ENCODE measurements at places on chromosomes 1 and 21.

- no peak for DNase-seq
Measured at GRCh38 chr1:52659851-52660596, 27.1 kb downstream of the SHISAL2A start.

- no peak for DNase-seq
Measured at GRCh38 chr1:150061632-150062101, 5.9 kb upstream of the VPS45 start.

- no peak for DNase-seq
Measured at GRCh38 chr1:228903434-228904071, 168.3 kb downstream of the RHOU start.

DNA sequence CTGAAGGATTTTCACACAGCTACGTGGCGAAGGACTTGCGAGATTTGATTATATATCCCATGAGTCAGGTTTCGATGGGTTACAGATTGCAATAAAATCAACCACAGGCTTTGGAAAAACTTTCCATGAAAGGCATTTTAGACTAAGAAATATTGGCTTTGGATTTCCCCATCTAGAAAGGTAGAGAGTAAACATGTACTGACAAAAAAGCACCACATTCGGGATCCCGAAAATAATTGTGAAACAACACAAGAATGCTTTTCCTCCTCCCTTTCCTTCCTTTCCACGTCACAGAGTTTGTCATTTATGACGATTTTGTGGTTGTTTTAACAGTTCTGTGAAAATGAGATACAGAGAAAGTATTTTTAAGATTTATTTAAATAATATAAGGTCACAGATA is 38.5 kb downstream of the TGFB2 start:
- DNase-seq, result no peak

GRCh38 chr1:224554620-224555259 is 61.4 kb upstream of the CNIH3 start:
- no peak for DNase-seq

GRCh38 chr1:59438058-59438560 is 141.2 kb downstream of the FGGY start:
- DNase-seq, result no peak

DNA sequence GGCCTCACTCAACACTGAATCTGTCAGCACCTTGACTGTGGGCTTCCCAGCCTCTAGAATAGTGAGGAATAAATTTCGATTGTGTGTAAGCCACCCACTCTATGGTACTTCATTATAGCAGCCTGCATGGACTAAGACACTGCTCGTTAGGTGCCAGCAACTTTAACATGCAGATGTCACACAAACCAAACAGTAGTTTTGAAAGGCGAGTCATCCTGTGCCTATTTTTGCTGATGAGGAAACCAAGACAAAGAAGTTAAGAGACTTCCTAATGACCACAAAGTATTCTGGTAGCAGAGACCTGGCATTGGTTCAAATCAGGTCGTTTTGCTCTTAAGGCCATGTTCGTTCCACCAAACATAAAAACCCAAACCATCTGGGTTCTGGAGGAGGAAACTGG is 42.9 kb downstream of the BATF3 start:
- no peak for DNase-seq

- DNase-seq, result no peak
Measured at GRCh38 chr1:193013707-193014106, 45.5 kb downstream of the UCHL5 start.

DNA sequence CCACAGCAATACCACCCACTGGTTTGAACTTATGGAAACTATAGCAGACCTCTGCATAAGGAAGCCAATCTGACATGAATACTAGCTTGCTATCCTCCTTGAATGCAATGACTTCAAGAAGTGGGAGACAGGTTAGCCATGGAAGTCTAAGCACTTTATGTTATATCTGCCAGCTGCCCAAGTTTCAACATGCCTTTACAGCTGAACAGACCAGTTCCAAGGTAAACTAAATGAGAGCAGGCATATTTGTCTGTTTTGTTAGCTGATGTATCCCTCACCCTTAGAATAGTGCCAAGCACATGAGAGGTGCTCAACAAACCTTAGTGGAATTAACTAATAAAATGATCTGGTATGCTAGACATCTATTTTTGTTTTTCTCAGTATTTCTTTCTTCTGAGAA is 65.1 kb downstream of the ALG14 start:
- DNase-seq, result no peak

DNA sequence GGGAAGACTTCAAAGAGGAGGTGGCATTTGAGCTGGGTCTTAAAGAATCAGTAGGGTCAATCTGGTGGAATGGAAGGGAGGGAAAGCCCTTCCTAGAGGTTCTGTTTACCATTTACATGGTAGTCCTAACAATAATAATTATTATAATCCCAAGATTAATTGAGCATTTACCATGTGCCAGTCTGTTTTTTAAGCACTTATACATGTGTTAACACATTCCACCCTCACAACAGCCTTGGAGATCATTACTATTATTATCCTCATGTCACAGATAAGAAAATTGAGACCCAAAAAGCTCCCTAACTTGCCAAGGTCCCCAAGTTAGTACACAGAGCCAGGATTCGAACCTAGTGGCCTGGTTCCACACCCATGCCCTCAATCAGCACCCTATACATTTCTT is 10.8 kb downstream of the GLIS1 start:
- no peak for DNase-seq

DNA sequence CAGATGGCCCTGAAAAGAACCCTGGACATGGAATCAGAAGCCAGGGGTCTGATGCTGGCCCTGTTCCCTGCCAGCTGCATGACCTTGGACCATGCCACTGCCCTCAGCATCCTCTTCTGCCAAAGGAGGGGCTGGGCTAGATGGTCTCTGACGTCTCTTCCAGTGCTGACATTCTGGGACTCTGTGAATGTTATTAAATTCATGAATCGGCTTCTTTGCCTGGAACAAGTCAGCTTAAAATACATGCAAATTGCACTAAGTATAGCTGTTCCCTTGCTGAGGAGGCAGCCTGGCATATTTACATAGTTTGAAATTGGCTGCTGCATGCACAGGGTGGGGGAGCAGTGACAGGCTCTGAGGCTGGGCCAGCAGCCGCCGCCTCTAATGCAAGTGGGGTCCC is 23.8 kb downstream of the KCNA2 start:
- no peak for DNase-seq

- DNase-seq, result no peak
Measured at GRCh38 chr1:17527036-17527914, 12.2 kb upstream of the ARHGEF10L start.

DNA sequence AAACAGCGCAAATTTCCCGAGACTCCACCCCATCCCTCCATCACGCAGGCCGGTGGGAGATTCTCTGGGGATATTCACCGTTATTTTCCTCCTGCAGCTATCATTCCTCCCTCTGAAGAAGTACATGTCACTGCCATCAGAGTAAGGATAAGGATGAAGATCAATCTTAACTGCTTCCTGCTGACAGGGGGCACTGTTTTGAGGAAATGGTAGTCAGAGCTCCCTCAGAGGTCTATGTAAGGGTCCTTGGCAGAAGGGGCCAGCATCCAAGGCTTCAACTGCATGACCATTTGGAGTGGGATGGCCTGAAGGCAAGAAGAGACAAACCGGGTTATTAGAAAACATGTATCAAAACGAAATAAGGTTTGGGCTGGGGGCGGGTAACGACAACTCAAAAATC is 111.5 kb downstream of the KCNK1 start:
- no peak for DNase-seq

- DNase-seq, result no peak
Measured at GRCh38 chr1:203149188-203149840, 21.8 kb downstream of the ADORA1 start.

DNA sequence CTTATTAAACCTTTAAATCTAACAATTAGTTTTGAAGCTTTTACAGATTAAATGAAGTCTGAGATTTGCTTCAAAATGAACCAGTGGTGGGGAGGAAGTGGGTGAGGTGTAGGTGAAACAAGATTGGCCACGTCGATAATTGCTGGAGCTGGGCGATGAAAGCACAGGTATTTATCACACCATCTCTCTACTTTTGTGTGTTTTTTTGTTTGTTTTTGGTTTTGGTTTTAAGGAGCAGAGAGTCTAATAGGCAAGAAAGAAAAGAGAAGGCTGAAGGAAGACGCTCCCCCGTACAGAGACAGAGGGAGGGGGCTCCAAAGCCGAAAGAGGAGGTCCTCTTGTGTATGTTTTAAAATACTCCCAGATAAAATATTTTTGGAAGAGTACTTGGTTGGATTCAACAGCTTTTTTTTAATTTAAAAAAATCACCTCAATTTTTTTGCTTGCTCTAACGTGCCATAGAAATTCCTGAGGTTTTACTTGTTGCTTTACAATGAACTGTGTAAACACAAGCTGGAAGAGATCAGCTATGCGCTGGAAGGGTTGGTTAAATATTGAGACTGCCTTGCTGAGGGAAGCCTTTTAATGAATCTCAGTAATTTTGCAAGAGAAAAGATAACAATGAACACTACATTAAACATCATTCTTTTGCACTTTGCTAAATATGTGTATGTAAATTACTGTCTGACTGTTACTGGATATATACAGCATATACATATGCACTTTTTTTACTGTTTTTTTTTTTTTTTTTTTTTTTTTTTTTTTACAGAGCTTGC is 6.7 kb upstream of the LGALS8 start:
- no peak for DNase-seq

DNA sequence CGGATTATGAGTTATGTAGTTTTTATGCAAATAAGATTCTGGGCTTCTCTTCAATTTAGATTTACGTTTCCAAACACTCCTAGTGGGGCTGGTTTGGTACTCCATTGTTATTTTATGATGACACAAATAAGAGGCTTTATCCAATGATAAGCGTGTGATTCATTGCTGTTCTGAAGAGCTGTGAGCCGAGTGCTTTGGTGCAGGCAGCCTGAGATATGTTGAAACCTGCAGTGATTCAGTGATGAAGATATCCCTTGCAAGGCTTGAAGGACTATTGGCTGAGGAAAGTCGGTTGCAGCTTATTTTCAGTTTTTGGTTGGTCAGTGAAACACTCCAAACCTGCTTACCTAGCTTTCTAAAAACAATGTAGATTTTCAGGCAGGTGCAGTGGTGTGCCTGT is 112.2 kb downstream of the RYR2 start:
- DNase-seq, result no peak

GRCh38 chr1:60847855-60848582 is 234.3 kb upstream of the NFIA start:
- DNase-seq, result no peak

DNA sequence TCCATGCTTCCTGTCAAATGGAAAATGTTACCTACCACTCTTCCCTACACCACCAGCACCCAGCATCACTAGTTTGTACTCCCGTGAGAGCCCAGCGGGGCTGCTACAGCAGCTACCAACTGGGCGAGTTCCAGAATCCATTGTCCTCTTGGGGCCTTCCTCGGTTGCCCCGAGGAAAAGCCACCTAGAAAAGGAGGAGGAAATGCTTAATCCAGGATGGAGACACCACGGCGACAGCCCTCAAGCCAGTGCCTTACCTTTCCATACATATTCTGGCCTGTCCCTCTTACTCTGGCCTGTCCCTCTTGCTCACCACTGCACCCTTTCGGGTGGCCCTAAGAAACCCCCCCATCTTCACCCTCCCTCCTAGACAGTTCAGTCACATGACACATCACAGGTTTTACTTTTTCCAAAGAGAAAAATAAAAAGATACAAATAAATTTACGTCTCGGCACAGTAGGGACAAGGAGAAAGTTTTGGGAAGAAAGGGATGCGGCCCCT is 478 bp downstream of the RIT1 start:
- DNase-seq, result peak; percentile 45

- DNase-seq, result no peak
Measured at GRCh38 chr1:16247441-16247840, 10.5 kb upstream of the CPLANE2 start.

DNA sequence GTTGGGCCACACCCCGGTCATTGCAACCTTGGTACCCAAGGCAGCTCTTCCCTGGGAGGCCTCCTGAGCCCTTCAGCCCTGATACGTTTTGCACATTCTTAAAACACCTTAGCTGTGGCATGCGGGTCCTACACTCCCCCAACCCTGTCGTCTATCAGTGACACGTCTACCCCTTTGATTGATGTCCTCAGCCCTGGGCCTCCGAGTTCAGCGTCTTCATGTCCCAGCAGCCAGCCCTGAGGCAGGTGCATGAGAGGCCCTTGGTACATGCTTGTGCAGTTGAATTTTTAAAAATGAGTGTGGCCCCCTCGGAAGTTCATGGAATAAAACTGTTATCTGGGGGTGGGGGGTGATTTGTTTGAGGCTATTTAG is 38.9 kb upstream of the ADARB1 start:
- DNase-seq, result no peak

- no peak for DNase-seq
Measured at GRCh38 chr1:12196641-12197482, 30.1 kb downstream of the TNFRSF1B start.

DNA sequence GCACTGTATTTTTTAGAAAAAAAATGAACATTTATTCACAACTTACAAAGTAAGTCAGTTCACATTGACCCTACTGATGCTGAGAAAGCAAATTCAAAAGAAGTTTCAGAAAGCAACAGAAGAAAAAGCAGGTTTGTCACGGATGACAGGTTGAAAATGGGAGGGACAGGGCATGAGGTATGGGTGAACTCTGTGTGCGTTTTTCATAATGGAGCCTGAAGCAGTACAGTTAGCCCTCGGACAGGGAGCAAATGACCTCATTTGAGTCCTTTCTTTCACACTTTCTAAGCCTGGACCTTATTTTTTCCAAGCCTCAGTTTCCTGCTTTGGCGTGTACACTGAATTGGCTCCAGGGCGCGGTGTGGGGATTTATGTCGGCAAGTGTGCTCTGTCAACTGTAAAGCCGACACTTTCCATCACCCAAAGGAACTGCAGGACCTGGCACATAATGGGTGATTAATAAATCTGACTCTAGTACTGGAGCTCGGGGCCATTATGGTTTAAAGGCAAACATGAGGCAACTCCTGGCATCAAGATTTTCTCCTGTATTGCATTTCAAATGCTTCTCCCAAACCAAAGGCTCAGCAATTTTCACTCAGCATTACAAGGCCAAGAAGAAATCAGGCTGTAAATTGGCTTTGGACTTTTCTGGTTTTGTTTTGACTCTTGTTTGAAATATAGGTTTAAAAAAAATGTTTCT is 345.5 kb upstream of the DUSP10 start:
- no peak for DNase-seq

GRCh38 chr1:76494807-76495206 is 372.5 kb upstream of the ST6GALNAC5 start:
- DNase-seq, result no peak

- no peak for DNase-seq
Measured at GRCh38 chr1:189538271-189538670, 939.4 kb downstream of the BRINP3 start.

- DNase-seq, result no peak
Measured at GRCh38 chr1:109997204-109997866, 12.8 kb downstream of the AHCYL1 start.

DNA sequence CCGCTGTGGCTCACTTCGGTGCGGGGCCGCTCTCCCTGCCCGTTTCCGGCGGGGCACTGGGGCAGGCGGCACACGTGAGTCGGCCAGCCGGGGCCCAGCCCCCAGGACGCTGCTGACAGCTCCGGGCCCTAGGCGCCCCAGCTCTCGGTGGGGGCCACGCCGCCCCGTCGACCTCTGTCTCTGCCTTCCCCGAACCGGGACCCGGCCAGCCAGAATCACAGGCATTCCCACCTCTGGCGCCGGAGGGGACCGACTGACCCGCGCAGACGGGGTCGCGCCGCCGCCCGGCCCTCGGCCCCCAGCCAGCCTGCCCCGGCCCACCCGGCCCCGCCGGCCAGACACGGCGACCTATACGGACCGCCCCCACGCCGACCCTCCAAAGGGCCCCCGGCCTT is 755 bp downstream of the SCMH1 start:
- peak; percentile 70 for DNase-seq

- peak; percentile 28 for DNase-seq
Measured at GRCh38 chr1:167440345-167440744, 78.0 kb downstream of the CD247 start.

GRCh38 chr1:29383746-29384371 is 147.5 kb downstream of the PTPRU start:
- no peak for DNase-seq

All from activated T-cell treated with anti-CD3 and anti-CD28 coated beads, Interleukin-2, amount 50 U/mL, for 24 hours (primary cell).